EH (cell line): ENCODE measurements at places on chromosomes 7 and 10.

- DNase-seq: peak; percentile 60
These were observed 6.7 kb upstream of the CREB5 start for GRCh38 chr7:28405662-28406061.

GRCh38 chr7:38223306-38223705 lies 45.3 kb downstream of the STARD3NL start:
- no peak for DNase-seq

- peak; percentile 71 for DNase-seq
These were observed 9.6 kb upstream of the KIF5B start for GRCh38 chr10:32065856-32066255.

GRCh38 chr7:726854-727103 lies 280 bp downstream of the DNAAF5 start:
- no peak for DNase-seq

DNA sequence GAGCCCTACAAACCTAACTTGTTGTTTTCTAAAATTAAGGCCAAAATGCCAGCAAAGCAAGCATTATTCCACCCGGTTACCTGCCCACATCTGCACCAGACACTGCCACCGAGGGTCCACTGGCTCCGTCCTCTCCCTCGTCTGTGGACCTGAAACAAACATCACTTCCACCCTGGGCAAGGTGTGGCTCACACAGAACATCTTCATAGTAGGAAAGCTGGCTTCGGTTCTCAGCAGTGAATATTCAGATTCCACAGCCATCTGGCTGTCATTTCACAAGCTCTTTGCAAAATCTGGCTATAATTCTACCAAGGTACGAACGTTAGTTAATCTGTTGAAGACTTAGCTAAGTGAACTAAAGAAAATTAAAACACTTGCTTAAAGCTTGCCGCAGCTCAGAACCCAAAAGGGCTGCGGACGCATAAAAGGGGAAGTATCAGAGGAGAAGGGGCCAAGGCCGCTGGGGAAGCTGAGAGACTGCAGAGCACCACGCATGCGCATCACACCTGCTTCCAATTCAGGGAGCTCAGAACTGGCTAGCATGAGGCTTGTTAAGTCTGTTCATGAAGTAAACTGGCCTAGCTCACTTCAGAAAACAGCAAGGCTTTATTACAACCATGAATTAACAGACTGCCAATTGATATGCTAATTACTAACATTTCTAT lies 46.1 kb downstream of the PTPRN2 start:
- no peak for DNase-seq

DNA sequence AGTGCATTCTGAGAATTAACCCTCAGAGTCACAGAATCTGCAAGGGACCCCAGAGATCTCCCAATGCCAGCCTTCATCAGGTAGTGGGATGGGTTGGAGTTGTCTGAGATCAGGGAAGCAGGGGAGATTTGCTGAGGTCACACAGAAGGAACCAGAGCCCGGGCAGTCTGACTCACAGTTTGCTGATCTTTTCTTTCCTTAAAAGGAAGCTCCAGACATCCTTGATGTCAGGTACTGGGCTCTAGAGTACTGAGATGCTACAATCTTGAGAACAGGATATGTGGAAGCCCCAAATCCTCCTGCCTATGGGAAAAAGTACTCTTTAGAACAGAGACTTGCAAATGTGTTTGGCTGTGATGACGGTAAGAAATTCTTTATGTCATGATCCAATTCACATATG lies 706 bp downstream of the TBATA start:
- DNase-seq: peak; percentile 36

GRCh38 chr10:71300555-71301370 lies 18.3 kb upstream of the SLC29A3 start:
- no peak for DNase-seq

GRCh38 chr7:47573758-47574481 lies 8.0 kb downstream of the TNS3 start:
- DNase-seq: peak; percentile 98

GRCh38 chr7:79272066-79272669 lies 181.3 kb downstream of the MAGI2 start:
- peak; percentile 57 for DNase-seq

- DNase-seq: peak; percentile 13
These were observed 496.2 kb upstream of the SEMA3D start for GRCh38 chr7:85682833-85683620.

- no peak for DNase-seq
These were observed 36.4 kb downstream of the JAKMIP3 start for GRCh38 chr10:132102071-132102716.

- no peak for DNase-seq
These were observed 94.1 kb upstream of the KLF6 start for GRCh38 chr10:3879073-3879472.

- no peak for DNase-seq
These were observed 421.4 kb downstream of the PLXDC2 start for GRCh38 chr10:20237586-20237985.

GRCh38 chr7:57308631-57309408 lies 141.2 kb upstream of the ZNF716 start:
- no peak for DNase-seq

DNA sequence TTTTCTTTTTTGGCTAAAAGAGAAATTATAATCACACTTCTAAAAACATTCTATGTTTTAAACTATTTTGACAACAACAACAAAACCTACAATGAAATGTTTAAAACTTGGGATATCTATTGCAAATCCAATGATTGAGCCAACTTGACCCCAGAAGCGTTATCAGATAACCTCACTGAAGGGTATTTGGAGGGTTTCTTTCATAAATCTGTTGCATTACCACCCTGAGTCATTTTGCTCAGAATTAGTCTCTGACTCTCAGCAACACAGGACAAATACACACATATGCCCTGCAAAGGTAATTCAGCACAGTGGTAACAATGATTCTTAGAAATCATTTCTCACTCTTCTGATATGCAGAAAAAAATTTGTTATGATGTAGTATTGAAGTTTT lies 2.3 kb upstream of the COL1A2 start:
- DNase-seq: peak; percentile 48

DNA sequence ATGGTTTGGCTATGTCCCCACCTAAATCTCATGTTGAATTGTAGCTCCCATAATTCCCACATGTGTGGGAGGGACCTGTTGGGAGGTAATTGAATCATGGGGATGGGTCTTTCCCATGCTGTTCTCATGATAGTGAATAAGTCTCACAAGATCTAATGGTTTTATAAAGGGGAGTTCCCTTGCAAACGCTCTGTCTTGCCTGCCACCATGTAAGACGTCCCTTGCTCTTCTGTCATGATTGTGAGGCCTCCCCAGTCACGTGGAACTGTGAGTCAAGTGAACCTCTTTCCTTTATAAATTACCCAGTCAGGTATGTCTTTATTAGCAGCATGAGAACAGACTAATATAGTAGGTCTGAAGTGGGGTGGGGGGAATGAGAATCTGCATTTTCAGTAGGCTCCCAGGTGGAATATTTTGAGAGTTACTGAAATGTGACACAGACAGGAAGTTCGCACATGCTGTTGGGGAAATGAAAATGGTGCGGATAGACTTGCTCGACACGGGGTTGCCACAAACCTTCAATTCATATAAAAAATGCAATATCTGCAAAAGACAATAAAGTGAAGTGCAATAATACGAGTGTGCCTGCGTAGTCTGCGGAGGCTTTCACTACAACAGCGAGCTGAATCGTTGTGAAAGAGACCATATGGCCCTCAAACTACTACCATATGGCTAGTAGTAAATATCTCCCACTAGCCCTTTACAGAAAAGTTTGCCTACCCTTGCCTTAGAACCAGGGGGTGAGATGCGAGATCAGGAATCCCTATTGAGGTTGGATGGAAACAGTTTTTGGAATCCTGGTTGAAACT lies 166.1 kb downstream of the GRK5 start:
- DNase-seq: no peak

DNA sequence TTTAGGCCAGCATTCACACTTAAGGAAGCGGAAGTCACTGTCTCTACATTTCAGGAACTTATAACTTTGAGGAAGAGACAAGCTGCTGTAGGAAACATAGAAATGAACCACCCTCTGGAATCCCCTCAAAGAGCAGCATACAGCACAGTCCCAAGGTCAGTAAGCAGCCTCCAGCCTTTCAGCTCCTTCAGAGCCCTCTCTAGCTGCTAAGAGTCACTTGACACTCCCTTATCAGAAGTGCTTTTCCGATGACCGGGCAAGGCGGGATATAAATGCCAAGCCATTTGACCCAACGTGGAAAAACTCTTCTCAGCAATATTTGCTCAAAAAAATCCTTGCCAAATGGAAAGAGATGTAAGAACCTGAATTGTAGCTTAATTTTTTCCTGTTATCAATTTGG lies 1284.3 kb downstream of the XPNPEP1 start:
- no peak for DNase-seq

DNA sequence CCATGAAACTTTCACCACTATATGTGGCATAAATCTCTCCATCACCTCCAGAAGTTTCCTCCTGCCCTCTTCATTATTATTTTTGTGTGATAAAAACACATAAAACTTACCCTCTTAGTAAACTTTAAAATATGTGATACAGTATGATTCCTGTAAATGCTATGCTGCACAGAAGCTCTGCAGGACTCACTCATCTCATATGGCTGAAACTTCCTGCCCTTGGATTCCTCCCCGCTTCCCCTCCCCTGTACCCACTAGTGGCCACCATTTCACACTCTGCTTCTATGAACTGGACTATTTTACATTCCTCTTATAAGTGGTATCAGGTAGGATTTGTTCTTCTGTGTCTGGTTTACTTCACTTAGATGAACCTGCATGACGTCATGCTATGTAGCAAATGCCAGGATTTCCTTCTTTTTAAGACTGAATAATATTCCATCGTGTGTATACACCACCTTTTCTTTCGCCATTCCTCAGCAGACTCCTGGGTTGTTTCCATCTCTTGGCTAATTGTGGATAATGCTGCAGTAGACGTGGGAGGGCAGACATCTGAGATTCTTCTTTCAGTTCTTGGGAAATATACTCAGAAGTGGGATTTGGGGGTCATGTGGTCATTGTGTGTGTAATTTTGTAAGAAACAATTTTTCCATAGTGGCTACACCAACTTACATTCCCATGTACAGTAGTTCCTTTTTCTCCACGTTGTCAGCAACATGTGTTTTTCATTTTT lies 335.2 kb downstream of the SDK1 start:
- DNase-seq: no peak

DNA sequence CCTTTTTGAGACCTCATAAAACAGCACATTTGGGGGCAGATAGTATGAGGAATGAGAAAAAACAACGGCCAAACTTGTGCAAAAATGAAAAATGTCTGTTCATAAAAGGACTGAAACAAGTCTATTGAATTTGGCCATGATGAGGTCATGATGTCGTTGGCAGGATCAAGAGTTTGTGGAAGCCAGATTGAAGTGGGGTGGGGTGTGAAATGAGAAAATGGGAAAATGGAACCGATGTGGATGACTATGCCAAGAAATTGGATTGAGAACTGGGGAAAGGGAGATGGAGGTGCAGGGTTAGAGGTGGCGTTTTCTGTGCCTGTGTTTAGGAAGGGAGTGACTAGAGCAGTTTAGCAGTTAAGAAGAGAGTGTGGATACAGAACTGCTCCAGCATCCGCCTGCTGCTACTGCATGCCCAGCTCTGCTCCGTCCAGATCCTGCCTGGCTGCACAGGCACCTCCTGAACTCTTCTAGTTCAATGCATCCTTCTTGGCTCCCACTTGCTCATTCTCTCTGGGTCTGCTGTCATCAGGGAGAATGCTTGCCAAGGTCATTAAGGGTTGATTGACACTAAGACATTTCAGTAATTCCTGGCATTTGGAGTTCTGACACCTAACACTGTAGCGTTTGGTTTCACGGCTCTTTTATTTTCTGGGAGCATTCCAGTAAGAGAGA lies 111.9 kb downstream of the GALNT17 start:
- no peak for DNase-seq

DNA sequence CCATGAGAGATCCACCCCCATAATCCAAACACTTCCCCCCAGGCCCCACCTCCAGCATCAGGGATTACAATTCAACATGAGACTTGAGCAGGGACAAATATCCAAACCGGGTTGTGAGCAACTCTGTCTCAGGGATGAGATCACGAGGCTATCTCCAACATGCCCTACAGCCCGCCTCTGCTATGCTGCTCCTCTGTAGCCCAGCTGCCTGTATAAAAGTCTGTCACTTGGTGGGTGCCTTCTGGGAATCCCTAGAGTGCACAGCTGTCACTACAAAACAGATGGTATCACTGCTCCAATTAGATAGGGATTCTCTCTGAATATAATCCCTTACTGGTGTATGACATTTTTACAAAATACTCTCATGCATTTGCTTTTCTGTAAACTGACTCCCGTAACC lies 114.9 kb upstream of the NANOS1 start:
- no peak for DNase-seq

DNA sequence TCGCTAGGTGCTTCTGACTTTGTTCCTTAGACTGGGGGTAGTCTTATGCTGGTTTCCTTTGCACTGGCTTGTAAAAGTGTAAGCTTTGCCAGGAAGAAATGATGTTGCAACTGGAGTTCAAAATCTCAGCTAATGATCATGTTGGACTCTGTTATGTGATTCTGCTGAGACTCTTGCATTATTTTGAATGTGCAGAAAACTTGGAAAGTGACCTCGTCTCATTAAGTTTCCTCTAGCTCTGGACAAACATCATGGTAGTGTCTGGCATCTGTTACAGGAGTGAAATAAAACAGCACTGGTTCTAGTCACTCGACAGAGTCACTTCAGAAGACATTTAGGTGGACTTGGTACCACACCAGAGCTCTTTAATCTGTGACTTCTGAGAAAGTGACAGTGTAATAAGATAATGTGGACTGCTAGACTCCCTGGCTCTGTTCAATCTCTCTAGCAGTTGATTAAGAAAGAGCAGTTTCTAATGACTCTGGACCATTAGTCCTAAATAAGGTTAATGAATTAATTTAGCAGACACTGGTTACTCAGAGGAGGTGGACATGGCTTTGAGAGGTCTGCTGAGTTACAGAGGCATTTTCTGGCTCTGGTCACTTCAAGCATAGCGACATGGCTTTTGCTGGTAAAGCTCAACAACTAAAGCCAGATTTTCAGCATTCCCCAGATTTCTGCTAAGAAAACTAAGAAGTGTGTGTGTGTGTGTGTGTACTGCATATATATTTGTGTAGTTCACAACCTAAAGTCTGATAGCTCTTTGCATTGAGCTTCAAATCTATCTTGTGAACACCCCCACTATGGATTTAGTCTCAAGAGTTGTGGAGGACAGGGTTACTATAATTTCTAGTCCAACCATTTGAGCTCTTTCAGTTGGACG lies 2.0 kb downstream of the NRP1 start:
- DNase-seq: peak; percentile 71

- peak; percentile 15 for DNase-seq
These were observed 24.6 kb downstream of the NAMPT start for GRCh38 chr7:106260136-106260561.

DNA sequence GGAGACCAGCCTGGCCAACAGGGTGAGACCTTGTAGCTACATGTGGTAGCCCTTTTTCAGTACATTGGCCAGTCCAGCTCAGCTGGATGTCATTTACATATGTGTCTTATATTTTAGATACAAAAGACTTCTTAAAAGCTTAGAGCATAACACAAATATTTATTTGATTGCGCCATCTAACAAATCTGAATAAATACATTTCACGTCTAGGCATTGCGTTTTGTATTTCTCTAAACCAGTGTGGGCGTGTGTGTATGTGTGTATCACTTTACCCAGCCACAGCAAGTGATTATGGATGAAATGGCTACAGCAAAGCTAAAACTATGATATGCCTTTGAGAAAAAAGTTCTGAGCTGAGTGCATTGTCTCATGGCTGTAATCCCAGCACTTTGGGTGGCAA lies 14.0 kb downstream of the RABGEF1 start:
- no peak for DNase-seq
